ACHN (cell line): ENCODE measurements at places on chromosomes 5 and 9.

GRCh38 chr5:88734191-88734640 is 148.8 kb downstream of the MEF2C start:
- no peak for DNase-seq

- DNase-seq = no peak
These were observed 193.6 kb downstream of the GLIS3 start for GRCh38 chr9:4106081-4106759.

GRCh38 chr9:121599872-121600585 is 51.4 kb upstream of the DAB2IP start:
- no peak for DNase-seq

GRCh38 chr5:172345881-172346280 is 62.3 kb upstream of the UBTD2 start:
- no peak for DNase-seq

- no peak for DNase-seq
These were observed 555.8 kb upstream of the CLINT1 start for GRCh38 chr5:158414780-158415179.

- DNase-seq = no peak
These were observed 67.2 kb downstream of the KIF4B start for GRCh38 chr5:155080721-155081120.

GRCh38 chr5:90128551-90128950 is 281.0 kb downstream of the CETN3 start:
- DNase-seq = no peak

- no peak for DNase-seq
These were observed 400.9 kb downstream of the RAB3C start for GRCh38 chr5:58983526-58984452.

GRCh38 chr5:77642738-77643653 is 4.5 kb upstream of the OTP start:
- no peak for DNase-seq

GRCh38 chr5:14217587-14217986 is 74.4 kb downstream of the TRIO start:
- DNase-seq = no peak

DNA sequence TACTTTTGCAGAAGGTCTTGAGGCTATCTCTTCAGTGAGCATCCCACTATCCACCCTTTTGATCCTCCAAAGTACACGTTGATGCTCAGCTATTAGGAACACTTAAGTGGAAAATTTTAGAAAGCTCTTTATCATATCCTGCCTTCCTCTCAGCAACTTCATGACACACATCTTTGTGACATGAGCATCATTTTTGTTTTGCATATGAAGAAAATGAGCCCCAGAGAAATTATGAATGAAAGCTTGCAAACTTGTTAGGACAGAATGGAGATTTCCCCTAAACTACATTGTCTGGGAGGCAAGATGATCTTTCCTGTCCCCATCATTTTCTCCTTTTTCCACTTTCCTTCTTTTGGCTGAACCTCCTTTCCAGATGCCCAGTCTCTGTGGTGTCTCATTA is 239.4 kb upstream of the PIK3R1 start:
- DNase-seq = no peak

- DNase-seq = no peak
These were observed 30.0 kb upstream of the OR2Y1 start for GRCh38 chr5:180769821-180770220.

DNA sequence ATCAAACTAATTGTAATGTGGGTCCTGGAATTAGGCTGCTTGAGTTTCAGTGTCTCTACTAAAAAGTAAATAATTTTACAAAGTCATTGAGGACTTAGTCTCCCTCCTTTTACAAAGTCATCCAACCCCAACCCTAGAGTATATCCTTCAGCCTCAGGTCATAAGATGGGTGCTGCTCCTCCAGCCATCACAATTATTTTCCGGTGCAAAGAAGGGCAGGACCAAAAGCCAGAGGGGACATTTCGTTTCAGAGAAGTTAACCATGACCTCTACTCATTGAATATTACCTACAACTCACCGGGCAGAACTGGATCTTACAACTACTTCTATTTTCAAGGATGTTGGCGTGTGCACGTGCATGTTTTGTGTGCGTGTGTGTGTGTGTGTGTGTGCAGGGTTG is 60.5 kb upstream of the TNFSF8 start:
- no peak for DNase-seq

- DNase-seq = no peak
These were observed 99.8 kb upstream of the KLF9 start for GRCh38 chr9:70514273-70514672.

- DNase-seq = no peak
These were observed 42.3 kb downstream of the SHOC1 start for GRCh38 chr9:111752455-111752854.

- no peak for DNase-seq
These were observed 83.2 kb downstream of the IRX1 start for GRCh38 chr5:3678801-3679200.

DNA sequence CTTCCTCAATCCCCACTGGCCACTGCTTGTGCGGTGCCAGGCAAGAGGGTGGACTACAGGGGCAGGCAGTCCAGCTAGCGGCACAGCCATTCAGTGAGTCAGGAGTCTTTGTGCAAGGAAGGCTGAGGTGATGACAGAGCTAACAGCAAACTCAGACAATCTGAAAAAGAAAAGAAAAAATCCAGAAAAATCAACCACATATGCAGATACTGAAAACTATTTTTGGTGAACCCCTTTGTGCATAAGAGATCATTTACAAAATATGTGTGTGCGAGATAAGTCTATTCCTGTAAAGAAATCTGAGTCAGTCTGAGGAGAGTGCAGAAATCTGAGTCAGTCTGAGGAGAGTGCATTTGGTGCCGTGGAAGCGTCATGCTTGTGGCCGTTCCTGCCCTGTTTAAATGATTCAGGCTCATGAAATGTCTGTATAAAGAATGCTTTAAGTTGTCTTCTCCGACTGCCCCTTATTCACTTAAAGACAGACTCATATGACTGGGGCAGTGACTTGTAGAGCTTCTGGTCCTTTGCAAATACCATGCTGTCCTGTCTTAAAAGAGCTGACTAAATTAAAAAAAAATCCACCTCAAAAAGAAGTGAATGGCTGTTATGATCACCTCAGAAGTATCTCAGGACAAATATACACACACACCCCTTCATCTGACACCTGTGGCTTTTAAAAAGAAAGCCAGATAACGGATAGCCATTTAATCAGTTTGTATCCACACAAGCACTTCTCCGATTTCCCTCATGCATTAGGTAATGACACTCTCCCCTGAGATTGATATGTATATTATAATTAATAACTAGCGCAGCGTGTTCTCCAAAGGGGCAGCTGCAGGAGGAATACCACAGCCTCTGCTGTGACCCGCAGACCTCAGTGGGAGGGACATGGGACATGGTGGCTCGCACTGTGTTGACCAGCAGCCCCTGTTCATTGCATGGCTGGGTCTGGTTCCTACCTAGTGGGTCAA is 47.3 kb downstream of the TRIO start:
- DNase-seq = peak; percentile 93

- no peak for DNase-seq
These were observed 5.2 kb downstream of the SHROOM1 start for GRCh38 chr5:132825033-132825833.

DNA sequence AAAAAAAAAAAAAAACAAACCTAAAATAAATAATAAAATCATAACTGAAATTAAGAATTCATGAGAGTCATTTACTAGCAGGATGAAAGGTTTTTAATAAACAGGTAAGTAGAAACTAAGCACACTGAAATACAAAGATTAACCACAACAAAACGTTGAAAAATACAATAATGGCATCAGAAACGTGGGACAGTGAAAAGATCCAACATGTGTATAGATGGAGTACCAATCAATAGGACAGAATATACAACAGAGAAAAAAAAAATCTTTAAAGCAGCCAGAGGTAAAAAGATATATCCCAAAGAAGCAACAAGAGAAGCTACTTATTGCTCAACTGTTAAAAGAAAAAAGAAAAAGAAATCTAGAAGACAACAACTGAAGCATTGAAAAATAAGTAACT is 75.2 kb downstream of the RICTOR start:
- no peak for DNase-seq

DNA sequence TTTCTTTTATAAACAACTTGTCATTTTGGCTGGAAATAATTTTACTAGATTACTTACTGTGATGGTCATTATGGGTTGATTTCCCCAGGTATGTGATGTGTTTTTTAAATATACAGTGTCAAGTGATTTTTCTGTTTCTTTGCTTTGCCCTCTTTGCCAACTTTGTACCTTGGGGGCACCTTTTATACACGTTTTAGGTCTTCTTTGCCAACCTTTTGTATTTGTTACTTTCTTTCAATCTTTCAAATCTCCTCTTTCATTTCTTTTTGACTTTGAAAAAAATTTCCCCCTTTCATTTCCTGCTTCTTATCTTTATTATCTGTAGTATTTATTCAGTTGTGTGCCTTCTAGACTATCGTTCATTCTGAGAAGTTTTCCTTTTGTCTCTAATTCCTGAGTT is 65.4 kb upstream of the DHFR start:
- DNase-seq = no peak

GRCh38 chr5:126410623-126411022 is 12.6 kb upstream of the GRAMD2B start:
- DNase-seq = no peak

DNA sequence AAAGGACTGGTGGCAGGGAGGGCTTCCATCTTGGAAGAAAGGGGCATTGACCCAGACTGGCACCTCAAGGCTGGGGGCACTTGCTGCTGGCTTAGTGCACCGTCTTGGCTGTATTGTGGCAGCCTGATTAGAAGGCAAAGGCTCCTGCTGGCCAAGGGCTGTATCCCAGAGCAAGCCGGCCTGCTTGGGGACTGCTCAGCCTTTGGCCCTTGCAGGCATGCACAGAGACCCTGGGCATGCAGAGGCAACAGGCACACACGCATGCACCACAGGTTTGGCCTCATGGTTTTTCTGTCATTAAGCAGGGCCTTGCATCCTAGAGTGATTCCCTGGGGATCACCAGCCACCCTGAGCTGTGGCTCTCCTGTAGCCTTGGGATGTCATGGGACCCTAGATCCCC is 29.0 kb downstream of the PITX1 start:
- no peak for DNase-seq

DNA sequence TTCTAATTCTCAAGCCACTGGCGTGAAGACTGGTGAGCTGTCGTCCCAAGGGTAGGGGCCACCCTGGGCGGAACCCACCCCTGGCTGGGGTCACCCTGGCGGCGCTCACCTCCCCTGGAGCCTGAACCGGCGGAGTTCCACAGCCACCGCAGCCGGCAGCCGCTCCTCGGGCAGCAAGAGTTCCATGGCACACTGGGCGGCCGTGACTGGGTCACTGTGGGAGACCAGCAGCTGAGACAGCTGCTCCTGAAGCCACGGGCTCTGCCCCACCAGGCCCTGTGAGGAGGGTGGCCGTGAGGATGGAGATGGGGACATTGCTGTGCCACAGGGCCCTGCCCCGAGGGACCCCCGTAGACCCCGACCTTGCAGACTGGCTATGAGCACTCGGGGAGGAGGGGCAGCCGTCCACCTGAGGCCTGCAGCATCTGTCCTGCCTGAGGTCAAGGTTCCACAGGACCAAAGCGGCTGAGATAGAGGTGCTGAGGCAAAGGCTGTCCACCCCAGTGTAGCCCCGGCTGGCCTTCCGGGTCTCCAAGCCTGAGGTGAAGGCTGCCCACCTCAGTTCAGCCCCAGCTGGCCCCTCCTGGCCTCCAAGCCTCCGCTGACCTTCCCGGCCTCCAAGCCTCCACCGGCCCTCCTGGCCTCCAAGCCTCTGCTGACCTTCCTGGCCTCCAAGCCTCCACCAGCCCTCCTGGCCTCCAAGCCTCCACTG is 50.6 kb upstream of the NRARP start:
- no peak for DNase-seq

DNA sequence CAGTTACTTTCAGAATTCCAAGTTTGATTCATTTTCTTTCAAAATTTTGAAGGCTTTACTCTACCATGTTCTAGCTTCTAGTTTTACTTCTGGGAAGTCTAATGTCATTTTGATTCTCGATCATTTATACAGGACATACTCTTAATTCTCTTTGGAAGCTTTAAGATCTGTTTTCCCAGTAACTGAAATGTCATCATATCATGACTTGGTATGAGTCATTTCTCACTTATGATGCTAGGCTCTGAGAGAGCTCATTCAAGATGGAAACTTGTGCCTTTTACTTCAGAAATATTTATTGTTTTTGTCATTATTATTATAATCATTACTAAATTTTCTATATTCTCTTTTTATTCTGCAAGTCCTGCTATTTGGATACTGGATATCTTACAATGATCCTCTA is 222.3 kb downstream of the PARP8 start:
- no peak for DNase-seq

DNA sequence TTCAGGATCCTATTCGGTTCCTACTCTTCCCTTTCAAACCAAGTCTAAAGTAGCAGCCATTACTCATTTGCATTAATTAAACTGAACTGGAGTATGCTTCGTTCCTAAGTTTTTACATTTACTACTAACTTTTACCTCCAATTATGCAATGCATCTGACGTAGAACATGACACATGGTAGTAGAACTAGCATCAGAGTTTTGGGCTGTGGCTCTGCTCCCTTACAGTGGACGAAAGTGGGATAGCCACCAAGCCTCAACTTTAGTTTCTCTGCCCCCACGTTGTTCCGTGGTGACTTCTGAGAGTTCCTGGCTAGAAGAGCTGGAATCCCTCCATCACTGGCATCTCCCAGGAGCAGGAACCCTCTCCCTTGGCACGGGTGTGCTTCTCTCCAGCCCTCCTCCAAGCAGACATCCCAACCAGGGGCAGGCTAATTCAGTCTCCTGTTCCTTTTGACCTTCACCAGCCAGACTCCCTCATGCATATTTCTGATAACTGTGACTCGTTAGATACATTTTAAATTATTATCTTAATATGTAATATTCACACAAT is 2.9 kb downstream of the IFNE start:
- no peak for DNase-seq

GRCh38 chr5:170625221-170626165 is 121.7 kb downstream of the KCNIP1 start:
- no peak for DNase-seq

DNA sequence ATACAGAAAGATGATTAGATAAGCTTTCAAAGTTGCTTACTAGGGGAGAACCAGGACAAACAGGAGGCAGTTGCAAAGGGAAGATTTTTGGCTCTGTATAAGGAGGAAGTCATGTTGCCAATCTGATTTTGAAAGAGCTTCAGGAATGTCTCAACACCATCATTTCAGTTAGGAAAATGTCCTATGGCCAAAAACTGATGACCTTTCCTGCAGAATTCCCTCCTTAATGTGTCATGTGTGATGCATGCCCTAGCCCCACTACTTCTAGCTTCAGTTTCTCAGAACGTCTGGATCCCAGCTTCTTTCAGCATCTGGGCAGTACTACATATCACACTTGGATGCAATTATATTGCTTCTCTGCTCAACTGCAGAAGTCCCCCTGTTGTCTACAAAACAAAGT is 211.5 kb upstream of the NREP start:
- no peak for DNase-seq
